Activated T-cell treated with anti-CD3 and anti-CD28 coated beads for 1 hour (primary cell): ENCODE measurements at places on chromosomes 4 and X.

- no peak for DNase-seq
These were observed 929.7 kb downstream of the C4orf33 start for GRCh38 chr4:130025701-130026100.

GRCh38 chr4:4820261-4820660 is 39.2 kb upstream of the MSX1 start:
- DNase-seq: no peak

- no peak for DNase-seq
These were observed 46.7 kb downstream of the BMX start for GRCh38 chrX:15547356-15547755.

DNA sequence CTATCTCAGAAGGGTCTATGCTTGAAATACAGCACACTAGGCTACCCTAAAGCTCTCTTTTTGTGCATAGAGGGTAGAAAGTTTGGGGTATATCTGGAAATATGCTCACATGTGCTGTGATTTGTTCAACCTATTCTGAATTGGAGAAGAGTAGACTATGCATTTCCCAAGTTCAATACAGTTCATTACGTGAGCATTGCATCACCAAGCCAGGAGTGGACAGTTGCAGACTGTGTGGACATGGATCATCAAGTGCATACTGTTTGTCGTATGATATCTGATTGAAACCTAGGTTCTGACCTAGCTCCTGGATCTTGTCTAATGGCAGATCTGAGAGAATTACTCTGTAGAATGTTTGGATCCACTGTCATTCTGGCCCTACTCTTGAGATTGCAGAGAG is 161.1 kb downstream of the FRAS1 start:
- DNase-seq: no peak

DNA sequence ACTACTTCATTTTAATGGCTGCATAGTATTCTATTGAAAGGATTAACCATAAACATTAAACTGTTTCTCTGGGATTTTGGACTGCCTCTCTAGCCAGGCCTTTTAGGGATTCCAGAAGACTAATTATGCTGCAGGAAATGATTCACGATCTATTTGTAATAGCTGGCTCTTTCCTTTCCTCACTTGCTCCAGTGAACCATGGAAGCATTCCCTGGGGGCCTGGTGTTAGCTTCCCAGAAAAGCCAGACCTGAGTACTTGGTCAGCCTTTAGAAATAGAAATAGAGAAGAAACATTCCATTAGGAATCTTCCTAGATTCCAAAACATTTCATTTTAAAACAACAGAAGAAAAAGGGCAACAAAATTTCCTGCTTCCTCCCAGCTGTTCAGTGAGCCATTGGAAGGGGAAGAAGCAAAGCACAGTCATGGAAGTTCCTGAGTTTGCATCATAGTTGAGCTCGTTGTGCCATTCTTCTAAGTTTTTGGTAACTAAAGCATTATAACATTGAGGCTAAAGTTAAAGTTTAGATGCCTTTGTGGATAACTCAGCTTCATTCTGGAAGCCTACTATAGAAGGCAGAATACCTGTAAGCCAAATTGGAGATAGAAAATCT is 83.5 kb downstream of the NPNT start:
- DNase-seq: no peak

GRCh38 chr4:44978020-44978419 is 251.7 kb upstream of the GNPDA2 start:
- no peak for DNase-seq

GRCh38 chrX:21374163-21374993 is at the start of gene CNKSR2:
Gene CNKSR2, plus strand, starts transcription at chrX:21374418. Its CDS starts 480 bp downstream, at chrX:21374898.
- DNase-seq: peak; percentile 53

GRCh38 chr4:18394656-18395055 is 373.1 kb upstream of the LCORL start:
- DNase-seq: no peak

DNA sequence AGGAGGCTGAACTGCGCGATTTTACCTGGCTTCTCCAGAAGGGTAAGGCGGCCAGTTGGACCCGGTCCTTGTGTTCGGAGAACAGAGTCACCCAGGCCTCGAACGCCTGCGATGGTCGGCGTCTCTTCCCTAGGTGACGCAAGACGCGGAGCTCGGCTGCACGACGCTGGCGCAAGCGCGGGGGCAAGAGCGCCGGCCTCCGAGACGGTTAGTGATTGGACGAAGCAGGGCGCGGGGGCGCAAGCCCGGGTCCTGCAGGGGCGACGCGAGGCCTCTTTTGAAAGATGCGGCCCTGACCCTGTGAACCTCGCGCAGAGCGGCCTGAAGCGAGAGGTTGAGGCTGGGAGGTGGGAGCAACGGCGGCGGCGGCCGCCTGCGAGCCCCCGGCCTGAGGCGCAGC is 428 bp downstream of the ADAD1 start:
- no peak for DNase-seq

DNA sequence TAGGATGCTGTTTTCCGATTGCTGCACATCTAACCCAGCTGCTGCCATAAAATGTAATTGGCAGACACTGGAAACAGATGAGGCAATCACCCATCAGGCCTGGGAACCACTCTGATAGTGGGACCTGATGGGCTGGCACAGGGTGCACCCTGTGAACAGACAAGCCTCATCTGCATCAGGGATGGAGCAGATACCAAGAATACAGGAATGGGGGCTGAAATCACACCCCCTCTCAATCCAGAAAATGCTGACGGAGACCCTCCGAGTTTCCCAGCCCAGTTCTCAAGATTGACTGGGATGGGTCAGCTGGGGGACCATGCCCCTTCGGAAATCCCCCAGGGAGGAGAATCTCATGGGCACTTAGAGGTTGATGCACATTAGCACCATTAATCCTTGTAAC is 28.8 kb upstream of the PPP2R2C start:
- DNase-seq: no peak

DNA sequence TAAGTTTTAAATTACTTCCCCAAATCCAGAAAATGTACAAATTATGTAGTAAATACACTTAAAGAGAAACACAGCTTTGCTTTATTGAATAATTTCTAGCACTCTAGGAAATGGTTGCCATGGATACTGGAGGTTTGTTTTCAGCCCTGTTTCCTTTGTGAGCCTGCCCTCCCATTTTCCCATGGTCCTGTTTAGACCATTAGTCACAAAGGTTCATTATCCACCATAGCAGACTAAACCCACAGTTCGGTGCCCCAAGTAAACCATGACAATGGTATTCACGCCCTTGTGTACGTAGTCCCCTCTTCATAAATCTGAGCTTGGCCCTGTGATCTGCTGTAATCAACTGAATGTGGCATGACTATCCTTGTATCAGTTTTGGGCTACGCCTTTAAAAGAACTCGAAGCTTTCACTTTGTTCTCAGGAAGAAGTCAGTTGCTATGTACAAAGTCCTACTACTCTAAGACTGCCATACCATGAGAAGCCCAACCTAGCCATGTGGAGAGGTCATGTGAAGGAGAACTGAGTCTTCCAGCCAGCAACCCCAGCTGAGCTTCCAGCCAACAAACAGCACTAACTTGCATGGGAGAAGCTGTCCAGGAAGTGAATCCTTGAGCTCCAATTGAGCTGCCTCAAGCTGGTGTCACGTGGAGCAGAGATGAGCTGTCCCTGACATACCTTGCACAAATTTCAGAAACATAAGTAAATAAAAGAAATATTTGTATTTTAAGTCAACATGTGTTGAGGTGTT is 300.4 kb downstream of the LDB2 start:
- DNase-seq: no peak

GRCh38 chr4:182400081-182400480 is 156.9 kb downstream of the TENM3 start:
- DNase-seq: no peak

GRCh38 chr4:116438417-116438816 is 647.0 kb downstream of the TRAM1L1 start:
- no peak for DNase-seq

DNA sequence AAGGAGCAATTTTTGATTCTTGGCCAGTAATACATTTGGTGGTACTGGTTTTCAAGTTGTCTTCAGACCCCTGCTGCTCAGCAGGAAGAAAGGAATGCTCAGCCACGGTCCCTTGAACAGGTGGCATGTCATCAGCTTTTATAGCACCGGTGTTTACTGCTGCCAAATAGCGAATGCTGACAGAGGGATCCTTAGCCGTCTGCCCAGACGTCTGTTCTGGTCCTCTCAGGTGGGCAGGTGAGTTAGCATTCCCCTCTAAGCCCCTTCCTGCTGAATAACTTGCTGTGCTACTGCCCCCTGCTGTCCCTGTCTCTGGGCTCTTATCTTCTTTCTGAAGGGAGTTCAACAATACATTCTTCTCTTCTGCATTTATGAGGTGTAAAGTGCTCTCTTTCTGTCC is 28.4 kb downstream of the BOD1L1 start:
- no peak for DNase-seq

DNA sequence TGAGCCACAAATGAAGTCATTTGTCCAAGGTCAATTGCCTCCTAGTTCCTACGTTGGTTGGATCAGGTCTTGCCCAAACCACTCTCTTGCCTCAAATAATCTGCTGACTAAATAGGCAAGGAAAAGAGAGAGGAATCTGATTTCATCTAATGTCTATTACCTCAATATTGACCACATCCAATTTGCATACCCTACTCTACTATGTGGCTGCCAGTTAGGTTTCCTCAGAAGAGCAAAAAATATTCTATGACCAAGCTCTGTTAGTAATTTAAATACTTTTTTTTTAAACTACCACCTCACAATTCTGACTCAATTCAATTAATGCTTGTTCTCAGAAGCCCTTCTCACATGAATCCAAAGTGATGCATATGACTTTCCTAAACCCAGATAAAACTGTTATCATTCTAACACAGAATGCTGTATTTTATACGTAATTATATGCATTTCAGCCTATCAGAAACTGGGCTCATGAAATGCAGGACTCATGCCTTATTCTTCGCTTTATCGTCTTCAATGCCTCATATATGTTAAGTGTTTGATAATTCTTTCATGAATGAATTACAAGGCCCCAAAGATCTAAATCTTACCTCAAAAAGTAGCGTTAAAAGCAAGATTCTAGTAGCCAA is 98.6 kb downstream of the HUWE1 start:
- DNase-seq: no peak

DNA sequence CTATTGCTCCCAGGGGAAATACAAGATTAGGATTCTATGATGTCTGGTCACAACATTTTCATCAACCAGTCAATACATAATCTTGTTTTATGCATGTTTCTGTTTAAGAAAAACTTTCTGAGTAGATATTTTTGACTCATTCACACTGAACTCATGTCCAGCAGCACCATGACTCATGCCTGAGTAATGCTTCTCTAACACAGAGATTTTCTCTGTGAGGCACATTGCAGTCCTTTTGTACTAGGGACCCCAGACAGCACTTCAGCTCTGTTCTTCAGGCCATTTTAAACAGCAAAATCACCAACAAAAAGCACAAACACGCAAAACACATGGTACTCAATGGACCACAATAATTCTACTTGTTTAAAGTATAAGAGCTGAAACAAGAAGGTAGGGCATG is 83.6 kb downstream of the MXRA5 start:
- no peak for DNase-seq

DNA sequence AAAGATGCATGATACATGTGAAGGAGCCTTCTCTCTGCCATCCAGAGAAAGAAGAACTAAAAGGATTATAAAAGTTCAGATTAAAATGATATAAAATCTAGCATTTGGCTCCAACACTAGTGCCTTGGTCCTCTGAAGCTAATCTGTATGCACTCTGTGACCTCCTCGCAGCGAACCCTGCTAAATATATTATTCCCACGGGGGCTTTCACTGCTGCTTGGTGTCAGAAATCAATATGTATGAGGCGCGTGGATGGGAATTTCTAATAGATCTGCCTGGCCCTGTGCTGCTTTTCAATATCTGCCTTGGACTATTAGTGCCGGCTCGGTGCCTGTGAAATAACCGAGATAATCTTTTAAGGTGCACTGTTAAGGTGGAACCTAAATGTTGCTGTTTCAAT is 69.7 kb downstream of the CXXC4 start:
- DNase-seq: no peak

DNA sequence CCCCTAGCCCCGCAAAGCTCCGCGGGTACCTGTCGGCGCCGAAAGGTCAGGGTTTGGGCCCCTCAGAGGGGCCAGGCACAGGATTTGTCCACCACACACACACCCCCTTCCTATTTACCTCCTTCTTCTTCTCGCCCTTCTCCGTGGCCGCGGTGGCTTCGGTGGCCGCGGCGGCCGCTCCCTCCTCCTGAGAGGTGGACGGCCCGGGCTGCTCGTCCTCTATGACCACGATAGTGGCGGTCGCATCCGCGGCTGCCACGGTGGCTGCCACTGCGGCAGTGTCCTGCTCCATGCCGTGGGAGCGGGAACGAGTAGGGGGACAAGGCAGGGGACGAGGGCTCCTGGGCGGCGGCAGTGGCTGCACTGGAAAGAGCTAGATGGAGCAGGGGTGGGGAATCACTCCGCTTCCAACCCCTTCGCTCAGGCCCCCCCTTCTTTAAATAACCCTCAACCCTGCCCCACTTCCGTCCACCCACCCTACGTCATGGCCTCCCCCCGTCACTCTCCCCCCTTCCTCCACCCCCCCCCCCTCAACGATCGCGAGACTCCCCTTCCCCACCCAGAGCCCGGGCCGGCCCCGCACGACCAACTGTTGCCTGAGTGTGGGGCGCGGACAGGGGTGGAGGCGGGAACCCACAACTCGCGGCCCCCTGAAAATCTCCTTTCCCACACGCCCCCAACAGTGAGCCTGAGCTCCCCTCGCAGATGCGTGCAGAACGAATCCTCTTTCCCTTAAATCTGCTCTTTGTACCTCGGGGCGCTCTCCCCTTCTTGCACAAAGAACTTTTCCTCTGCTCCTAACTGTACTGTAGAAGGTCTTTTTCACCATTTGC is at the start of gene SMARCA1:
Gene SMARCA1, minus strand, starts transcription at position 412 of the 833 bp plus-strand sequence. Its CDS starts 120 bp downstream, at position 292.
- DNase-seq: no peak

DNA sequence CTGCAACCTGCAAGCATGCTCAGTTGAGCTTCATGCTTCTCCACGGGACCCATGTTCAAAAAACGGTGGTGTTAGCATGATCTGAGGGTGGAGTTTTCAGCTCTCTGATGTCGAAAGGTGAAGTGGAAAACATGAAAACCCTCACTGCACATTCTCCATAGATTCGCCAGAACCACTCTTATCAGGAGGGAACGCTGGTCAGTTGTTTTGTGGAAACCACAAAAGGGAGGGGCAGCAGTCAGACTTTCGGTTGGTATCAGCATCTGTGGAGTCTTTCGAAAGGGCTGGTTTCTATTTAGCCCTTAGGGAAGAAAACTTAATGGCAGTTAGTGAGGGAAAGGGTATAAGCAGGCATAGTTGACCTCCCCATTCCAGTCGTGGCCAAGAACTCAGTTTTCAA is 12.6 kb downstream of the PPA2 start:
- no peak for DNase-seq

DNA sequence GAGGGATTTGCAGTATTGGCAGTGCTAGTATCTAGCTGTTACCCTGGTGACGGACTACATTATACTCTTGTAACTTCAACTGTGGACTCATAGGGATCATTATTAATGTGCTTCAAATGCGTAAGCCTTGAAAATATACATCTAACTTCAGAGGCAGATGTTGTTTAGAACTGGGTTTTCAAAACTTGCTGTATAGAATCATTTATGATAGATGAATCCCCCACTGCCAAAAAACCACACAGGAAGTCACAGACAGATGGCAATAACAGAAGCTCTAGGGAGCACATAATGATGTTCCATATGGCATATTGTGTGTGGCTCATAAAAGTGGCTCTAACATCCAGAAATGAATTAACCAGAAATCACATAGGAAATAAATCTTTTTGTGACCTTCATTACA is 62.3 kb upstream of the RELL1 start:
- no peak for DNase-seq
